ENCODE measurements at places on chromosomes 12 and 14.

GRCh38 chr12:66662729-66663128 is 16.1 kb downstream of the GRIP1 start:
- no peak for DNase-seq

DNA sequence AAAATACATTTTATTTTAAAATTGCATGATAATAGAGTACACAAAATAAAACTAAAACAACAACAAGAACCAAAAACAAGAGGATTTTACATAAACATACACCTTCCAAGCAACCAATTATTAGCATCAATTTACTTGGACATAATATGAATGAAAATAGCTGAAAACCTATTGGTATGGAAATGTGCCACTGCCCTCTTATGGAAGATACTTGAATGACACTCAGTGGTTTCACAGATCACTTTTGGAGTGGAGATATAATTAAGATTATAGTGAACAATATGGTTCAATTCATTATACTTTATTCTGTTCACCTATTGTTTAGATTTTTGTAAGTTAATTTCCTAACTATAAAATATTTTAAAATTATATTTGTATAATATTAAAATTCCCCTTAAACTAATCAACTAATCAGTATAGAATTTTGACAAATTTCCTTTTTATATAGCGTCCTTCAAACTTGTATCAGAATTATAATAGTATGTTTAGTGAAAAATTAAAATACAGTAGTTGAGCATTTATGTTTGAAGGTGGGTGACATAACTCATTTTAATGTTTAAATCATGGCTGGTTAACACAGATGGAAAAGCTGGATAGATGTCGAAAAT is 70.1 kb downstream of the SLC6A15 start:
- no peak for DNase-seq

GRCh38 chr14:99574099-99574880 is 29.7 kb downstream of the CCDC85C start:
- DNase-seq: no peak

DNA sequence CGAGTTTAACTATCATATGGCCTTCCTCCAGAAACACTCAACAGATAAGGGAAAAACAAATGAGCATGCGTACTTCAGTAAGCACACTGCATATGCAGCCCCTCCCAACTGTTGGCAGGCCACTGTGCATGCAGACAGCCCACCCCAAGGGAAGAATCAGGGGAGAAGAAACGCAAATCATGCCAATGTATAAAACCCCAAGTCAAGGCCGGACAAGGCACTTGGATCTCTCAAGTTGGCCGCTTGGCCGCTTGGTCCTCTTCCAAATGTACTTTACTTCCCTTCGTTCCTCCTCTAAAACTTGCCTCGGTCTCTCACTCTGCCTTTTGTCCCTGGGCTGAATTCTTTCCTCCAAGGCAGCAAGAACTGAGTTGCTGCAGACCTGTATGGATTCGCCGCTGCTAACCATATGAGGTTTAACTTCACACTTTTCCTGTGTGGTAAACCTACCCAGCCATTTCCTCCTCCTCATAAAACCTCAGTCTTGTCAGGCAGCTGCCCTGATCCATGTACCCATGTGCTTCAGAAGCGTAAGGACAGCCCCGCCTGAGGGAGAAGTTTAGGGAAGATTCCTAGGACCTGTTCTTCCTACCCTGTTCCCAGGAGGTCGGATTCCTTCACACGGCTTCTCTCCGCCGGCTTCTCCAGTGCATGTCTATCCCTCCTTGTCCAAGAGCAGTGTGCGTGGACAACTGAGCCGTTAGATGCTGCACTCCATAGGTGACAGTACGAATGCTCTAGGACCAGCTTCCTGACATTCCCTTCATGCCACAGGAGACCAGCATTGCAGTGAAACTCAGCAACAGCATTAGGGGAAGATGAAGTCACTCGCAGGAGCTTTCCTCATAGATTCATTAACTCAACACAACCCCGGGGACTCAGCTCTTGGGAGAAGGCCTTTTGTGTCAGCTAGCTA is 188.0 kb downstream of the MON2 start:
- no peak for DNase-seq

- no peak for DNase-seq
These were observed 51.3 kb downstream of the MON2 start for GRCh38 chr12:62517887-62518286.

GRCh38 chr12:115922952-115923564 is 354.4 kb downstream of the MED13L start:
- no peak for DNase-seq

GRCh38 chr14:30077946-30078345 is 150.3 kb upstream of the PRKD1 start:
- no peak for DNase-seq

GRCh38 chr14:105065280-105066228 is at the start of gene GPR132:
TSS of gene GPR132 (minus strand) at chr14:105065430. CDS start at chr14:105055420, 10,010 bp downstream.
- no peak for DNase-seq

DNA sequence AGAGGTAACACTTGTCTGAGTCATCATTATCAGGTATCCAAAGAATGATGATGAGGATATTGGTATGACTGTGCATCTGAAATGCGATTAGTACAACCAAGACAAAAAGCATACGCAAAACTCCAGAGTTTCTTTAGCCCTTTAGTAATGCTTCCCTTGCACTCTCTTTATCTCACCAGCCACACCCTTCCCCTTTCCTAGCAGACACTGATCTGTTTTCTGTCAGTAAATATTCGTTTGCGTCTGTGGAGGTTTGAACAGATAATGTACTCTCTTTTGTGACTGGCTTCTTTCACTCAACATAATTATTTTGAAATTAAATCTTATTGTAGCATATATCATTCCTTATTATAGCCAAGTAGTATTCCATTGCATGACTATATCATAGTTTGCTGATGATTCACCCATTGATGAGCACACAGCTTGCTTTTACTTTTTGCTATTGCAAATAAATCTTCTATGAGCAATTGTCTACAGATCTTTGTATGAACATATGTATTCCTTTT is 775.7 kb downstream of the SLC6A15 start:
- no peak for DNase-seq

DNA sequence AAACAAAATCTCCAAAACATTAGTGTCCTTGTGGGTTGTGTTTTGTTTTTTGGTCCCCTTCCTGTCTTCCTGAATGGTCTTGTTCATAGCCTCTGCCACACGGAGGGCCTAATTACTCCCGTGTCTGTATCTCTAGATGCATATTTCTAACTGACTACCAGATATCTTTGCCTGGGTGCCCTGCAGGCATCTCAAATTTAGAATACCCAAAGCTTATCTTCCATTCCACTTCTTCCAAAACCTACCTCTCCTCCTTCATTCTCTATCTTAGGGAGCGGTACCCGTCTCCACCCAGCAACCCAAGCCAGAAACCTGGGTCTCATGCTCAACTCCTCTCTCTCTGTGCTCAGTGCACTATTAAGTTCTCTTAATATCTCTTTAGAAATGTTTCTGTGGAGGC is 10.9 kb upstream of the METAP2 start:
- no peak for DNase-seq

DNA sequence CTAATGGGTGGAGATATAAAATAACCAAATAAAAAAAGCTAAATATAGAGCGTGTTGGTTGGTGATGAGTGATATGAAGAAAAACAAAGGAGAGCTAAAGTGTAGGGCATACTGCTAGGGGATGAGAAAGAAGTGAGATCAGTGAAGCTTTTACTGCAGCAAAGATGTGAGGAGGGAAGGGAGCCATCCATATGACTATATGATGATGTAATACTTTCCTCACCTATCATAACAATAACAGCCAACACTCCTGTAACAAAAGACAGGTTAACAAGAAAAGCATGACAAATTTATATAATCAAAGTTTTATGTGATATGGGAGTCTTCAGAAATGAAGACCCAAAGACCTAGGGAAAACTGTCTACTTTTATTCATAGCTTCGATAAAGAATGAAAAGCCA is 57.4 kb upstream of the LRFN5 start:
- no peak for DNase-seq

- DNase-seq: no peak
These were observed 164.2 kb downstream of the CHST11 start for GRCh38 chr12:104620837-104621531.

GRCh38 chr14:92984082-92984788 is 61.3 kb downstream of the CHGA start:
- no peak for DNase-seq

- no peak for DNase-seq
These were observed 201.7 kb downstream of the AKAP6 start for GRCh38 chr14:32530800-32531199.

GRCh38 chr12:123805173-123805572 is 43.1 kb downstream of the DNAH10 start:
- no peak for DNase-seq

- no peak for DNase-seq
These were observed 37.0 kb upstream of the TMX1 start for GRCh38 chr14:51202914-51203665.

DNA sequence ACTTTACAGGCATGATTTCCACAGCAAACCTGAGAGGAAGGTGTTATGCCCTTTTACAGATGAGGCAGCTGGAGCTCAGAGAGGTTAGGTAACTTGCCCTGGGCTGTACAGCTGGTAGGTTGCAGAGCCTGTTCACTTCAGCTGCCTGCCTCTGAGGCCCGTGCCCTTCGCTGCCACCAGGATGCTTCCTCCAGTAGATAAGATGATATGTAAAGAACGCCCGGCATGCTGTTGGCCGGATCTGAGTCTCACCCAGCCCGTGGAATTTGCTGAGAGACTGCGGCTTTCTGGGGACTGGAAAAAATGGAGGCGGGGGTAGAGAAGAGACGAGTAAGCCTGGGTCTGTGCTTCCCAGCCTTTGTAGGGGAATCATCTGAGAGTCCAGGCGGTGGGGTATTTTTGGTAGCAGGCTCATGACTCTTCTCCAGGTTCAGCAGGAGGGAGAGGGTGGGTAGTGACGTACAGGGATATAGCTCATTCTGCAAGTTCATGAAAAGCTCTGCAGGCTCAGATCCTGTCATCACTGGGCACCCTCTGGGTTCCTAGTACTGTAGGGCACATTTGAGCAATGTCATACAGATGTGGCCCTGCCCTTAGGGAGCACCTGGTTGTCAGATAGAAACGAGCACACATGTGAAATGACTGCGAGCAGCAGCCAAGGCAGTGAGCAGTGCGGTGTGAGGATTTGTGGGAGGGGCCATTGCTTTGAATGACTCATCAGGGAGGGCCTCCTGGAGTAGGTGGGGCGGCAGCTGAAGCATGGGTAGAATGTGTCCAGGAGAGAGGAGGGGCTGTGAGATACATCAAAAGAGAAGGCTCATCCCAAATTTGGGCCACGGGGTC is 159.4 kb downstream of the TSPAN9 start:
- no peak for DNase-seq

DNA sequence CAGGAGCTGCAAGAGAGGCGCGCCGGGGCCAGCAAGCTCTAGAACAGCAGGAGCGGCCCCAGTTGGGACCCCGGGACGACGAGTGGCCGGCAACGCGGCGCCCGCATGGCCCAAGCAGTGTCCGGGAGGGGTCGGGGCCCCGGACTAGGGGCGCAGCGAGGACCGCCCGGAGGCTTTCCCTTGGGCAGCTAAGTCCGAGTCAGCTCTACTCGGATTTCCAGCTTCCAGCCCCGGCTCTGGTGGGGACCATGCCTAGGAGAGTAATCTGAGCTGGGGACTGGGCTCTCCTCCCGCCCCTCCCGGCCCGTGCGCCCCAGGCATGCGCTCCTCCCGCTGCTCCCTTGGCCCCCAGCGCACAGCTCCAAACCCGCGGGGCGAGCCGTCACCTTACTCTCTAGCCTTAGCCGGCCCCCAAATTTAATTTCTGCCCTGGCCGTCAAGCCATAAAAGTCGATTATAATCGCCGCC is 41.6 kb upstream of the CAPRIN2 start:
- DNase-seq: peak; percentile 17

GRCh38 chr14:92505826-92506225 is 7.8 kb upstream of the RIN3 start:
- DNase-seq: no peak

Measured in NCI-H510A (cell line).